ACHN (cell line): ENCODE measurements at places on chromosomes 12 and 14.

DNA sequence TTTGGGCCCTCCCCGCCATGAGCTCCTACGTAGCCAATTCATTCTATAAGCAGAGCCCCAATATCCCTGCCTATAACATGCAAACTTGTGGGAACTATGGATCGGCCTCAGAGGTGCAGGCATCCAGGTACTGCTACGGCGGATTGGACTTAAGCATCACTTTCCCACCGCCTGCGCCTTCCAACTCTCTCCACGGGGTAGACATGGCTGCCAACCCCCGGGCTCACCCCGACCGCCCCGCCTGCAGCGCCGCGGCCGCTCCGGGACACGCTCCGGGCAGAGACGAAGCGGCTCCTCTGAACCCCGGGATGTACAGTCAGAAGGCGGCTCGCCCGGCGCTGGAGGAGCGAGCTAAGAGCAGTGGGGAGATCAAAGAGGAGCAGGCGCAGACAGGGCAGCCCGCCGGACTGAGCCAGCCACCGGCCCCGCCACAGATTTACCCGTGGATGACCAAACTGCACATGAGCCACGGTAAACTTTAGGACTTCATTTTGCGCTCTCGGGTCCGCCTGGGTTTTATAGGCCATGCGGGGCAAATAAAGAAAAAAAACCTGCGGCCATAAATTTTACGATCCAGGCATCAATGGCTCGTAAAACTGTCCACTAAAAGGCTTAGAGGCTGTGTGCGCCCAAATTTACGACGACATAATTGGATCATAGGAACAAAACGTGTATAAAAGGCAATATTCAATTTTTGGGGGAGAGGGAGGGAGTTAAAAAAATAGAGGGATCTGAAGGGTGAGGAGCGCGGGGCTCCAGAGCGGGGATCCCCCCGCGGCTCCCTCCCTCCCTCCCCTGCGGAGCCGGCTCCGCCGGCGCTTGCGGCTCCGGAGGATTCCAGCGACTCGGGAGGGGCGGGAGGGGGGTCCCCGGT is 493 bp downstream of the HOXC5 start:
- DNase-seq, result peak; percentile 65

- no peak for DNase-seq
Observed at GRCh38 chr12:66620688-66621087, 58.2 kb downstream of the GRIP1 start.

- DNase-seq, result no peak
Observed at GRCh38 chr12:57739387-57739786, 845 bp upstream of the AGAP2 start.

- no peak for DNase-seq
Observed at GRCh38 chr14:82422230-82422629, 888.6 kb upstream of the SEL1L start.

- no peak for DNase-seq
Observed at GRCh38 chr12:1806301-1807086, 13.9 kb upstream of the LRTM2 start.
